ENCODE measurements at places on chromosomes 6 and 20.

DNA sequence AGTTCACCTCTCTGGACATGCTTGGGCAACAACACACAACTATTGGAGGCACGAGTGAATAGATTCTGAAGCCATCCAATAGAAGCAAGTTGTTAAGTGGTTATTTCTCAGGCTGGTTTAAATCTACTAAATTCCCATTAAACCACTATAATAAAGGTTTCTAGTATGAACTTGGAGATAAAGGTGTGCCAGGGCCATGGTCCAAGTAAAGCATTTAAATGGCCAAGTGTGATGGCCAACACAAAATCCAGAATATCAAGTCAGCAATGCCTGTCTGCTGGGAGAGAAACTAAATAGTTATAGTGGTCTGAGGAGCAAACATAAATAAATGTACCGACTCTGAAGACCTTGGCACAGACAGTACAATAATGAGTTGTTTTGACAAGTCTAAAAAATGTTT lies 294.3 kb upstream of the STXBP5 start:
- no peak for DNase-seq

DNA sequence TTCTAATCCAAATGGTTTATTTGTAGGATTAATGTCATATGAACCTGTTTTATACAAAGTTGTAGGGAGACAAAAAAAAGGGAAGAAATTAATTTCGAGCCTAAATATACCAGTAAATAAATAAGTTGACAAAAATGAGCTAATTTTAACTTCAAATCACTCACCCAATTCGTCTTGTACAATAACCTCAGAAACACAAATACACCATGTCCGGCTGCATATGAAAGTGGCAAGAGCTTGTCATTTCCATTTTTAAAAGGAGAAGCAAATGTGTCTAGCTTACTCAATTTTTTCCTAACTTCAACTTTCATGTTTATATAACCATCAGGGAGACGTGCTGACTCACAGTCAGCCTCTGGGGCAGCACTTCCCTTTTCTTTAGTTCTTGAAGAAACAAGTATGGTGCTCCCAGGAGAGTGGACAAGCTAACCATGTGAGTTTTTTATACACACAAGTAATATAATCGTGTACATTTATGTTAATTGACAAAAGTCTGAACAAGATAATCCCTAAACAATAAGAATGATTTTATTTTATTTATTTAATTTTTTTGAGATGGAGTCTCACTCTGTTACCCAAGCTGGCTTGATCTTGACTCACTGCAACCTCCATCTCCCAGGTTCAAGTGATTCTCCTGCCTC lies 55.5 kb upstream of the SGK1 start:
- peak; percentile 31 for DNase-seq

DNA sequence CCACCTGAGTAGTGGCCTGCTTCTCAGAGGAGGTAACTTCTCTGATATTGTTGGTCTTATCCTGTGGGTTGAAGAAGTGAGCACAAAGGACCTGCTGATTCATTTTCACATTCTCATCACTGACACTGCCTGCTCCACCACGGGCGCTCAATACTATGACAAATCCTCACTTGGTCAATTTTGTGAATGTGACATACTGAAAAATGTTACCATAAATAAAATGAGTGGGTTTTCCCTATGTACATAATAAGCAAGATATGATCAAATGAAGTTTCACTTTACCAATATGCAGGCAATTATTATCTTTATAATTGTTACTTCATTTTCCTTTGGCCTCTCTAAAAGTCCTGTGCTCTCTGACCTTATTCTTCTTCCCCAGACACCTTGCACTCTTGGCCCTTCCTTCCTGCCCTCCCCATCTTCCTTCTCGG lies 71.5 kb upstream of the RIPOR2 start:
- no peak for DNase-seq

DNA sequence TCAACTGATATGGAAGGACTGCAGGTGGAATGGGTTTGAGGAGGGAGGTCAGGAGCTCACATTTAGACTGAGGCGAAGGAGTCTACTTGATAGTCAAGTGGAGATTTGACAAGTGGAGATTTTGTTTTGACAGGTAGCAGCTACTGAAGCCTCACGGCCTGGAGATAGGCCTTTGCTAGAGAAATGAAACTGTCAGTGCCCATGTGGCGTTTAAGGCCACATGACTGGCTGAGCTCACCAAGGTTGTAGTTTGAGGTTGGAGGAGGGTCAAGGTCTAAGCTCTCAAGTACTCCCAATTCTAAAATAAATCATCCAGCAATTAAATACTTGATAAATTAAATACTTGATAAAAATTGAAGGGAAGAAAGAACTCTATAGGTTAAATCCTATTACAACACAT lies 80.1 kb upstream of the C6orf118 start:
- no peak for DNase-seq

DNA sequence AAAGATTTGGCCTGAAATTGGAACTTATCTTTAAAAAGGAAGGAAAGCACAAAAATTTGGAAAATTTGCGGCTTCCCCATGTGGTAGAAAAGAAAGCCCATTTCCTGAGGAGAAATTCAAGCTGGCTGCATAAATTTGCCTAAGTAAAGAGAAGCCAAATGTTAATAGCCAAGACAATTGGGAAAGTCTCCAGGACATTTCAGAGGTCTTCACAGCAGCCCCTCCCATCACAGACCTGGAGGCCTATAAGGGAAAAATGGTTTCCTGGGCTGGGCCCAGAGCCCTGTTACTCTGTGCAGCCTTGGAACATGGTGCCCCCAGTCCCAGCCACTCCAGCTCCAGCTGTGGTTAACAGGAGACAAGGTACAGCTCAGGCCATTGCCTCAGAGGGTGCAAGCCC lies 736.5 kb downstream of the HACE1 start:
- DNase-seq, result no peak

DNA sequence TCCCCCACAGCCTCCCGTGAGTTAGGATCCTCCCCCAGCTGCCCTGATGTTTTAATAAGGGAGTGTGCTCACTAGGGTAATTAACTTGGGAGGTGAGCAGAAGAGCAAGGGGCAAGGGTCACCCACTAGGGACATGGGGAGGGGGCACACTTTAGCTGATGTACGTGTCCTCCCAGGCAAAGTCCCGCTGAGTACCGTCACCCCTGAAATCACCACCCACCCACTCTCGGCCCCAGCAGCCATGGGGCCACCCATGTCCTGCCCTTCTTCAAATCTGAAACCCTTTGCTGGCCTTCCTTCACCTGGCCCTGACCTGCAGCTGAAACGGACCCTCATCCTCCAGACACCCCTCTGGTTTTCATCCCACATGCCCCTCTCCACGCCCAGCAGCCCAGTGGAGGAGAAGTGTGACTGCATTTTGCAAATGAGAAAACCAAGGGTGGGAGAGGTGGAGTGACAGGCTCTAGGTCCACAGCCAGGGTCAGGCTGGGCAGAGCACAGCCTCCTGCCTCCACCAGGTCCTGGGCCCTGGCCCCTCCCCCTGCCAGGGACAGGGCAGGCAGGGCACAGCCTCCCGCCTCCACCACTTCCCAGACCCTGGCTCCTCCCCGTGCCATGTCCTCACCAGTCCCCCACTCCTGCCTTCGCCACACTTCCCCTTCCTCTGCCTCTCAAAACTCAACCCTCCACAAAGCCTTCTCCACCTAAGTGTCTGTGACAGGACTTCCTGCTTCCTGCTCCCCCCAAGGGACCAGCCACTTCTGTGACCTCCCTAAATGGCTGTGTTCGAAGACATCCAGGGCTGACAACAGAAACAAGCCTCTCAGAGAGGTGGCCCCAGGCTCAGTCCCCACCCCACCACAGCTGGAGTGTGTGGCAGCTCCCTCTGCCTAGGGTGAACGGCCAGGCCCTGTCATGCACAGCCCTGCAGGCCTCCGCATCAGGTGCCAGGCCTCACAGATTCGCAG lies 15.1 kb downstream of the ACSS1 start:
- no peak for DNase-seq

GRCh38 chr6:162778603-162779002 lies 50.8 kb downstream of the PACRG start:
- no peak for DNase-seq

DNA sequence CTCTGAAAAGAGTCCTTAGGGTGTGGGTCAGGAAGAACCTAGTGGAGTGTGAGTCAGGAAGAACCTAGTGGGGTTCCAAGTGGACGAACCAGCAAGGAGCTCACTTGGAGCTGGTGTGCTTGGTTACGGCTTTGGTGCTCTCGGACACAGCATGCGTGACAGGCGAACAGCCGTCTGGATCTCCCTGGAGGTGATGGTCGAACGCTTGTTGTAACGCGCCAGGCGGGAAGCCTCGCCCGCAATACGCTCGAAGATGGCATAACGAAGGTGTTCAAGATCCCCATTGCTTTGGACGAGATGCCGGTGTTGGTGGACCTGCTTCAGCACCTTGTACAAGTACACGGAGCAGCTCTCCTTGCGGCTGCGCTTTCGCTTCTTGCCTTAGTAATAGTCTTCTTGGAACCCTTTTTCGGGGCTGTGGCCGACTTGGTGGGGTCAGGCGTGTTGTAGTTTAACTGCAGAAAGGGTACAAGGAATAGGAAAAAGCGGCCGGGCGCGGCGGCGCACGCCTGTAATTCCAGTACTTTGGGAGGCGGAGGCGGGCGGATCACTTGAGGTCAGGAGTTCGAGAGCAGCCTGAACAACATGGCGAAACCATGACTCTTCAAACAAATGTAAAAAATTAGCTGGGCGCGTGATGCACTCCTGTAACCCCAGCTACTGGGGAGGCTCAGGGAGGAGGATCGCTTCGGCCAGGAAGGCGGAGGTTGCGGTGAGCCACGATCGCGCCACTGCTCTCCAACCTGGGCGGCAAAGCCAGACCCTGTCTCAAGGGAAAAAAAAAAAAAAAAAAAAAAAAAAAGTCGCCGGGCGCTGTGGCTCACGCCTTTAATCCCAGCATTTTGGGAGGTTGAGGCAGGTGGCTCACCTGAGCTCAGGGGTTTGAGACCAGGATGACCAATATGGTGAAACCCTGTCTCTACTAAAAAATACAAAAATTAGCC lies 48.0 kb downstream of the OR2B2 start:
- no peak for DNase-seq

DNA sequence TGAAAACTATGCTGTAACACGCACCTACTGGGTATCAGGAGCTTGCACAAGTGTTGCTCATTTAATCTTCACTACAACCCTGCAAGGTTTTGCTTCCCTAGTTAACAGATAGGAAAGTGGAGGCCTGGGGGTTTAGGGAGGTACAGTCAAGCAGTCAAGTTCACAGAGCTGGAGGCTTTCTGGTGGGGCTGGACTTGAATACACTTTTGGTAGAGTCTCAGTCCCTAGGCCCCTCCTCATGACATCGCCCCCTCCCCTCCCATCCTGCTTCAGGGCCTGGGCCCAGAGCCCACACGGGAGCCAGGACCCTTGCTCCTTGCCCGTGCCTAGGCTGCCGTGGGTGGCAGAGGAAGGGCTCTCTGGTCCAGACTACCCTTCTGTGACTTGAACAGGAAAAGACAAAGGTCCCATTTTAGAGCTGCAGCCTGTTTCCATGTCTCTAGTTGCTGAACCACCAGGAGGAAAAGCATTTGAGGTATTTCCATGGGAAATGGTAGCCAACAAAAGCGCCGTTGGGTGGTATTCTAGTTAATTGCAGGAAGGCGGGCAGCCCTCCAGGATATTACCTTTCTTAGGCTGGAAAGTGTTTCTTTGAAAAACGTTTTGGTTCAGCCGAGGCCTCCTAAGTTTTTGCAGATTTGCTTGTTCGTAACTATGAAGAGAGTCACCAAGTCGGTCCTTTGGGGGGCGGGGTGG lies 84.9 kb downstream of the CDC5L start:
- no peak for DNase-seq

GRCh38 chr20:62537649-62538292 lies 62.0 kb upstream of the GATA5 start:
- DNase-seq, result no peak

DNA sequence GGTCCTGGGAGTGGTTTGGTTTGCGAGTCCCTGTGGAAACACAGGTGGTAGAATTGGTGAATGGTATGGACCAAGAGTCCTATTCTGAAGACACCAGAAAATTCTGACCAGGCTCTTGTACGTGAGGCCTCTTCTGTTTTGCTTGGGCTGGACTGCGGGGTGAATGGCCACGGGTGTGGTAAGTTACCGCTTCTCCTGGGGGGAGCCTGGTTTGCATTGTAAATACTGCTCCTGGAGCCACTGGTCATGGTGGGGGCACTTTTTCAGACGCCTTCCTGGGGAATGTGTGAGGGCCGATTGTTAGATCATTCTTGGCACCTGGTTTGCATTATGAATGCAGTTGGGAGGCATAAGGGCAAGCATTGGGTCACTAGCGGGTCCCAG lies 25.4 kb upstream of the EPB41L1 start:
- no peak for DNase-seq

- no peak for DNase-seq
These were observed 170.5 kb downstream of the VEGFA start for GRCh38 chr6:43940393-43941087.

- no peak for DNase-seq
These were observed 87.9 kb downstream of the BFSP1 start for GRCh38 chr20:17443131-17443858.

DNA sequence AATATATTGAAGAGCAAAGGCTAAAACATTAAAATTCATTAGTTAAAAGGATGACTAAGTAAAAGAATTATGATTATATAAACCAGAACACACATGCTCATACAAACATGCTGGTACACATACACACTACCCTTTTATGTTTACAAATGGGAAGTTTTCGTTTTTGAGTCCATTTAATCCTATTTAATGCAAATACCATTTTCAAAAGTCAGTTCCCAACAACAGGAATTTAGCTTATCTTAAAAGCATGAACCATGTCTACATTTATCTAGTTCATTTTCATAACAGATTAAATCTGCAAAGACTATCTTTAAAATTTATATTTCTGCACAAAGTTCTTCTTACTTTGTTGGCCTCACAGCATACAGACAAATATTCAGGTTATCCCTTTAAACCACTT lies 42.5 kb downstream of the MAN1A1 start:
- DNase-seq, result no peak

GRCh38 chr6:166395778-166396177 lies 13.0 kb upstream of the MPC1 start:
- DNase-seq, result no peak

GRCh38 chr6:73532293-73532692 lies 11.5 kb upstream of the EEF1A1 start:
- no peak for DNase-seq

GRCh38 chr6:155980014-155980767 lies 524.6 kb upstream of the NOX3 start:
- DNase-seq, result no peak

GRCh38 chr6:12467706-12468670 lies 177.8 kb downstream of the EDN1 start:
- DNase-seq, result no peak

- no peak for DNase-seq
These were observed 18.4 kb downstream of the SERPINB1 start for GRCh38 chr6:2823104-2823850.

GRCh38 chr6:148064406-148065134 lies 278.1 kb upstream of the SASH1 start:
- peak; percentile 37 for DNase-seq
